ENCODE measurements at places on chromosomes 7 and 10.
A peak's percentile ranks its signal among the peaks of the same experiment; 100 is the strongest.

GRCh38 chr7:115475761-115476385 is 554.0 kb downstream of the MDFIC start:
- peak; percentile 2 for DNase-seq

DNA sequence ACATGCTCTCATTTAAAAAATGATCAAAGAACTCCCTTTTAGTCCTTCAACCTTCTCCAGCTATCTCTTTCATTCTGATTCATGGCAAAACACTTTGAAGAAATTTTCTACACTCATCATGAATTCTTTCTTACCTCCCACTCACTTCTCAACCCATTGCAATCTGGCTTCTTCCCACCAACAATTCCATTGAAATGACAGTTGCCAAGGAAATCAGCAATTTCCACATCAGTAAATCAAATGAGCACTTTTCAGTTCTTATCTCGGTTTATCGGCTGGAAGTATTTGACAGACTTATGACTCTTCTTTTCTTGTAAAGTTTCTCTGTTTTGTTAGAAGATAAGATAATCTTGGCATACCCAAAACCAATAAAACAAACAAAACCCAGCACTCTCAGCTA is 99.1 kb upstream of the CACNA2D1 start:
- no peak for DNase-seq

DNA sequence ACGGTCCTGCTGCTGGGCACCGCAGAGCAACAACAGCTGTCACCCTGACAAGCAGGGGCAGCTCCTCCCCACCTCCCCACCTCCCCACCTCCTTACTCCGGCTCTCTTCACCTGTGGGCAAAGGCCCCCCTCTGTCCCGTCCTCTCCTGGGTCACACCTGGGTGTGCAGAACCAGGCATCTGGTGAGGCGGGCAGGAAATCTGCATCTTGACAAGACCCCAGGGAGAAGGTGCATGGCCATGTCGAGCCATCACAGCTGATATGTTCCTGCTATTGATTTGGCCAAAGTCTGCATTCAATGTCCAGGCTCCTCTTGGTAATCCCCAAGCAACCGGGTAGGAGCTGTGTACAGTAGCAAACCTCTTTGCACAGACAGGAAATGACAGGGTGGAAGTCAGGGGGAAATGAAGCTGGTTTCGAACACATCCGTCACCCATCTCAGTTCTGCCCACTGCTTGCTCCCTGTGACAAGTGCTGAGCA is 554.2 kb downstream of the DNAJB6 start:
- DNase-seq, result no peak

GRCh38 chr10:63456437-63457210 is 9.2 kb downstream of the JMJD1C start:
- no peak for DNase-seq

GRCh38 chr10:113052076-113052830 is 102.2 kb downstream of the TCF7L2 start:
- DNase-seq, result no peak

GRCh38 chr7:67309764-67310549 is 313.3 kb downstream of the TYW1 start:
- no peak for DNase-seq

GRCh38 chr7:93374345-93374940 is 142.3 kb downstream of the VPS50 start:
- DNase-seq, result peak; percentile 4

DNA sequence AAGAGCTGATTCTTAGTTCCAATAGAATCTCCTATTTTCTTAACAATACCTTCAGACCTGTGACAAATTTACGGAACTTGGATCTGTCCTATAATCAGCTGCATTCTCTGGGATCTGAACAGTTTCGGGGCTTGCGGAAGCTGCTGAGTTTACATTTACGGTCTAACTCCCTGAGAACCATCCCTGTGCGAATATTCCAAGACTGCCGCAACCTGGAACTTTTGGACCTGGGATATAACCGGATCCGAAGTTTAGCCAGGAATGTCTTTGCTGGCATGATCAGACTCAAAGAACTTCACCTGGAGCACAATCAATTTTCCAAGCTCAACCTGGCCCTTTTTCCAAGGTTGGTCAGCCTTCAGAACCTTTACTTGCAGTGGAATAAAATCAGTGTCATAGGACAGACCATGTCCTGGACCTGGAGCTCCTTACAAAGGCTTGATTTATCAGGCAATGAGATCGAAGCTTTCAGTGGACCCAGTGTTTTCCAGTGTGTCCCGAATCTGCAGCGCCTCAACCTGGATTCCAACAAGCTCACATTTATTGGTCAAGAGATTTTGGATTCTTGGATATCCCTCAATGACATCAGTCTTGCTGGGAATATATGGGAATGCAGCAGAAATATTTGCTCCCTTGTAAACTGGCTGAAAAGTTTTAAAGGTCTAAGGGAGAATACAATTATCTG is 1.6 kb downstream of the LRRTM3 start:
- no peak for DNase-seq

DNA sequence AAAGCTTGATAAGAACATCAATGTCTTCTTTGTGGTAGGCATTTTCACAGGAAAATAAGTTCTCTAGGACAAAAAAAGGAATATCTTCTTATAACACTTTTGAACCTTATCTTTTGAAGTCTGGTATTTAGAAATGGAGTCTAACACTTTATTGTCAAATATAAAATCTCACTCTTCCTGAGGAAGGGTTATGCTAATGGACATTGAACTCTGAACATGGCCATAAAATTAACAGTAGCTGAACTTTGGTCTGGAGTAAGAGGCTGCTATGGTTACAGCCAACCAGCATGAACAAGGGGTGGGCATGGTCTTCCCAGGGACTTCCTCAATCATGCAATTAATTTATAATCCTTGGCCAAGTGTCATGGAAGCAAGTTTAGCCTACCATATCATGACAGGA is at the start of gene CLRN3:
Gene CLRN3, minus strand, starts transcription at position 199 of the 400 bp plus-strand sequence. Its CDS starts 157 bp downstream, at position 42.
- DNase-seq, result no peak

GRCh38 chr7:146700015-146700560 is 583.5 kb downstream of the CNTNAP2 start:
- no peak for DNase-seq

DNA sequence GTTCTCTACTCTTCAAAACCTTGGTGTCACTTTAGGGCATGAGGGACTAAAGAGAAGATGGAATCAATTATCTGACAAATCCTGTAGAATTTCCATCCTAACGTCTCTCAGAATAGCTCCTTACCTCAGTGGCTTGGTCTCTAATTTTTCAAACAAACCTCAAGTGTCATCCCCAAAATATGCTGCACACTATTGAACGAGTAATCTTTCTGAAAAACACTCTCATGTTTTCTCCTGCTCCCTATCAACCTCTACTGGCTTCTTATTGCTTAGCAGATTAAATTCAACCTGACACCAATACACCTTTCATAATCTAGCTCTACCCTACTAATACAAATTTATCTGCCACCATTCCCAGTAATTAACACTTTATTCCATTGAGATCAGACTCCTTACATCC is 8.5 kb downstream of the CNOT4 start:
- no peak for DNase-seq

GRCh38 chr10:19014034-19014433 is 34.6 kb upstream of the MALRD1 start:
- DNase-seq, result no peak

GRCh38 chr10:91909117-91909677 is at the start of gene FGFBP3:
FGFBP3 (minus strand) TSS chr10:91909486; CDS start chr10:91908969, 517 bp downstream.
- DNase-seq, result peak; percentile 18

- no peak for DNase-seq
These were observed 57.2 kb downstream of the C7orf25 start for GRCh38 chr7:42854571-42855118.

DNA sequence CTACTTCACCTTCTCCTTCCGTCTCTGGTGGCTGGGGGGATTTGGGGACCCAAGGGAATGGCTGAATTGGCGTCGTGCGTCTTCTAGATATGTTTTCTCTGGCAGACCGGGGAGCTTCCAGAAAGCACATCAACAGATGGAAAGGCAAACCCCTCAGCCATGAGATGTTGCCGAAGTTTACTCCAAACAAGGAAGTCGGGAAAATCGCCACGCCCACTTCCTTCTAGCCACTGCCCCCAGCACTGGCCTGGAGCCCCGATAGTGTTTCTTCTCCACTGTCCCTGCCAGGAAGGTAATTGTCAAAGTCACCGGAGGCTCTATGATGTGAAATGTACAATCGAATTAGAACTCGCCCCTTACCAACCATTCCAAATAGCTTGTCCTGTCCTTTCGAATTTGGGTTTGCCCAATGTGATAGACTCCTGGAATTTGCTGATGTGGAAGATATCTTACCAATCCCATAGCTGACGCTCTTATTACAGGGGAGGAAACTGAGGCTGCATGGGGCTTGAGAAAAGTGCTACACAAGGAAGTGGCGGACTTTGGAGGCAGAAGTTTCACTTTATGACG is 191.0 kb downstream of the LSM5 start:
- no peak for DNase-seq

DNA sequence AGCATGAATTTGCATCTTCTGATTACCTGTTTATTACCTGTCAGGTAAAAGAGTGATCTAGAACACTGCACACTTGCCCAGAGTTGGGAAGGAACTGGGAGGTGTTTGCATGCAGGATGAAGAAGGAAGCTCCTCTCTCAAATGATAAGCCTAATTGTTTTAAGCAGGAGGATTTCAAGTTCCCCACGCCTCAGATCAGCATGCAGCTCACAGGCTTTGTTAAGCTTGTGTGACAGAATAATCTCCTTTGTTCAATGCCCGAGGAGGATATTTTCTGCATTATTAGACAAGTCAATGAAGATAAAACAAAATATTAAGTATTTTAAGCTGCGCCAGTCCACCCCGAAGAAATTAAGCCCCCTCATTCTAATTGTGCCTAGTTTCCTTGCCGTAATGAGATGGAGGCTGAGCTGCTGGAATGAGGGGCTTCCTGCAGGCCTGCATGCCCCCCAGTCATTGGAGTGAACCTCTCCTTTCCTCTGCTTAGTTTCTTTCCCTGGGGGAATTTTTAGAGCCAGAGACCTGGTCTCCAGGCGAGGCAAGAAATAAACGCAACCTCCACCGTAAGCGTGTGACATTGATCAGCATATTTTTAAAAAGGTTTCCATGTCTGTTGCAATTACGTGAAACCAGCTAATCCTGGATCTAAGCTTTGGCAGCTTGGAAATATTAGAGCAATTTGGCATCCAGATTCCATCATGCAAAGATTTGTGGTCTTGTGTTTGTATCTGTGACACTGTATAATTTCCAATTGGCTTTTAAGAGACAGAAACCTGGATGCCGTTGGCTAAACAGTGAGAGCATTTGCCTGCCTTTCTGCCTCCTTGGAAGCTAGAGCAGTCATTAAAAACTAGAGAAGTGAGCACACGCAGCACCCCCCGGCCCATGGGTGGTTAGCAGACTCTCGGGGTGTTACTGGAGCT is 376.0 kb downstream of the GALNT17 start:
- no peak for DNase-seq

GRCh38 chr7:98252425-98253054 is 508 bp upstream of the TECPR1 start:
- DNase-seq, result no peak

DNA sequence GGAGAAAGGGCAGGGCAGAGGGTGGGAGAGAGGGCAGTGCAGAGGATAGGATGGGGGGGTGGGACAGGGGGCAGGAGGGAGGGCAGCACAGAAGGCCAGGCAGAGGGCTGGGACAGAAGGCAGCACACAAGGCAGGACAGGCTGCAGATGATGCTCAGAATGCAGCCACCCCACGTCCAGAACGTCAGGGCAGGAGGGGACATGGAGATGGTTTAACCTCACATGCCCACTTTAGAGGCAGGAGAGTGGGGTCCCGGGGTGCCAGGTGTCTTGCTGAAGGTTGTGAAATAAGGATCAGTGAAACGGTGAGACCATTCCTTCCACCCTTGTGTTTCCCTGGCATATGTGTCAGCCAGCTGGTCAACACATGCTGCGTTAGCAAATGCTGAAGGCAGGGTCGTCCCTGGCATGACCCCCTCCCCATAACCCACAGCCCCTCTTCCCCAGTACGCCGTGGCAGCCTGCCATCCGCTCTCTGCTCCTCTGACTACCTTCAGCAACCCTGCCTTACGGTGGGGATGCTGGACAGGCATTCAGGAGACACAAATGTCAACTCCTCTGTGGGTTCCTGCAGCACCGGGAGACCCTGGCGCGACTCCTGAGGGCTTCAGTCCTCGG is 592.1 kb downstream of the DNAJB6 start:
- DNase-seq, result no peak

DNA sequence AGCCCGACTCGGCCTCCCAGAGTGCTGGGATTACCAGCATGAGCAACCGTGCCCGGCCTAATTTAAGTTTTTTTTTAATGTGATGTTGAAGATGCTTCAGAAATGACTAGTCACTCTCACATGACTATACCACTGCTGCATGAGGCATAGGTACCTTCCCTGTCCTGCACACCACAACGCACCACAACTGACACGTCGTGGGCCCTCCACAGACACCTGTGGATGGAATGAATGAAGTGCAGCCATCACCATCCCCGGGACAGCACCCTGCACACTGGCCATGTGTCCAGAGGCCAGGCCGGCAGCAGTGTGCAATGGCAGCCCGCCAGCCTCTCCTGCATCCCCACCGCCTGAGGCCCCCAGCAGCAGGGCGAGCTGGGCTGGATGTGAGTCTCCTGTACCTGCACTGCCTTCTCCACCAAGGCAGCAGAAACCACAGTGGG is 55.1 kb downstream of the VOPP1 start:
- peak; percentile 37 for DNase-seq

DNA sequence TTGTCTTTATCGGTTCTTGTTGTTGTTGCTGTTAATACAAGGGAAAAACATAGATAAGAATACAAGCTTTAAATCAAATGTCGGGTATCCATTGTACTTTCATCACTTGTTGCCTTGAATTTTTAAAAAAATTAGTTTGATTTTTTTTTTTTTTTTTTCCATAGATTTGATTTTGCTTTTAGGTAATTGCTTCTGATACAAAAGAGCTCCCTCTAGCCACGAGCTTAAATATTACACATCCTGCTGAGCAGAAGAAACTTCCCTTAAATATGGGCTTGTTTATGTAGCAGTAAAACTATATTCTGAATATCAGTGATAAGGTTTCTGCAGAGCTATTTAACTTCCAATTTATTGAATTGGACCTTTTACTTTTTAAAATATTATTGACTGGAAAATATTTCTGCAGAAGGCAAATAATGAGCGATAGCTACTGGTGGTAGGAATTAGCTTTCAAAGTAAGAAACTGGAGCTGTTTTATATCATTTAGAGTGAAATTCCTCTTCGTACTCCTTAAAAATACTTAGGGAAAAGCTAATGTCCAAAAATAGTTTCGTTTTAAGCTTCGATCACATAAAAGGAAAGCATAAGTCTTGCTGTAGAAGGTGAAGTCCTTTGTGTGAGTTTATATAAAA is 216.9 kb downstream of the POLR1F start:
- no peak for DNase-seq

- no peak for DNase-seq
These were observed 771.4 kb downstream of the LRMDA start for GRCh38 chr10:76202777-76203176.

DNA sequence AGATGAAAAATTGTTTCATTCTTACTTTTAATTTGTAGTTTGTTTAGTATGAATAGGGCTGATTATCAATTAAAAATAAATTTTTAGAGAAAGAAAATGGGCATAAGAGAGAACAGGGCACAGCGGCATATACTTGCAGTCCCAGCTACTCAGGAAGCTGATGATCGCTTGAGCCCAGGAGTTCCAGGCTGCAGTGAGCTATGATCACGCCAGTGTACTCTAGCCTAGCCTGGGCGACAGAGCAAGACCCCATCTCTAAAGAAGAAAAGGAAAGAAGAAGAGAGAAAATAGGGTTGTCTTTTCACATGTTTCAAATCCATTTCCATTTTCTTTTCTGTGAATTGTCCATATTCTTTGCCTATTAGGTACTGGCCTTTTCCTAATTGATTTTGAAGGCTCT is 8.0 kb downstream of the SMURF1 start:
- DNase-seq, result no peak
